CD4-positive, alpha-beta T cell treated with Interleukin-17A for 1 hour (primary cell): ENCODE measurements at places on chromosomes 16 and 17.
A peak's percentile ranks its signal among the peaks of the same experiment; 100 is the strongest.

- DNase-seq, result no peak
Observed at GRCh38 chr16:49276646-49277385, 4.8 kb downstream of the CBLN1 start.

DNA sequence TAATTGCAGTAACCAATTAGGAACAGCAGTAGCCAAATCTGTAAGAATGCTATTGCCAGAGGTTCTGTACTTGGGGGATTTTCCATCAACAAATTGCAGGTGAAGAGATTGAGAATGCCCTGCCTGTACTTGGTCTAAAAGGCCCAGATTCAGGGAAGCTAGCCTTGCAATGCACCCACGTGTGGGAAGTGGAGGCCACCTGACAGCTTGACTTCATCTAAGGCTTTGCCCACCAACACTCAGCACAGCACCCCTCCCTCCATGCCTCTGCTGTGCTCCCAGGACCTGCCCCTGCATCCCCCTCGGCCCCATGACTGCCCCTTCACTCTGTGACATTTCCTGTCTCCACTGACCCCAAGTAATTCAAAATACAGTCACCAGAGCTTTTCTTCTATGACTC, 79.1 kb upstream of the CDH5 start:
- DNase-seq, result no peak

DNA sequence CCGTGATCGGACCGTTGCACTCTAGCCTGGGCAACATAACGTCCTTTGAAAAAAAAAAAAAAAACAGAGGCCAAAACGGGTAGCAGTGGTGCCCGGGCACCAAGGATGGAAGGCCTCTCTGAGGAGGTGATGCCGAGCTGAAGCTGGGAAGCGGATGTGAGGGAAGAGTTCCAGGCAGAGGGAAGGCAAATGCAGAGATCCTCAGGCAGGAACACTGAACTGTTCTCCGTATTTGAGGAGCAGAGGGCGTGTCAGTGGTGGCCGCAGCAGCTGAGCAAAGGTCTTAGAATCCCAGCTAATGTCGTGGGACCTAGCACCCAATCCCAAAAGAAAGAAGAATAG, 656 bp upstream of the KCTD13 start:
- no peak for DNase-seq

GRCh38 chr17:11122908-11123307, 118.1 kb upstream of the SHISA6 start:
- no peak for DNase-seq

- DNase-seq, result no peak
Observed at GRCh38 chr17:62800585-62800984, 7.5 kb downstream of the MARCHF10 start.

- peak; percentile 68 for DNase-seq
Observed at GRCh38 chr16:29007730-29008593, 23.1 kb downstream of the LAT start.

DNA sequence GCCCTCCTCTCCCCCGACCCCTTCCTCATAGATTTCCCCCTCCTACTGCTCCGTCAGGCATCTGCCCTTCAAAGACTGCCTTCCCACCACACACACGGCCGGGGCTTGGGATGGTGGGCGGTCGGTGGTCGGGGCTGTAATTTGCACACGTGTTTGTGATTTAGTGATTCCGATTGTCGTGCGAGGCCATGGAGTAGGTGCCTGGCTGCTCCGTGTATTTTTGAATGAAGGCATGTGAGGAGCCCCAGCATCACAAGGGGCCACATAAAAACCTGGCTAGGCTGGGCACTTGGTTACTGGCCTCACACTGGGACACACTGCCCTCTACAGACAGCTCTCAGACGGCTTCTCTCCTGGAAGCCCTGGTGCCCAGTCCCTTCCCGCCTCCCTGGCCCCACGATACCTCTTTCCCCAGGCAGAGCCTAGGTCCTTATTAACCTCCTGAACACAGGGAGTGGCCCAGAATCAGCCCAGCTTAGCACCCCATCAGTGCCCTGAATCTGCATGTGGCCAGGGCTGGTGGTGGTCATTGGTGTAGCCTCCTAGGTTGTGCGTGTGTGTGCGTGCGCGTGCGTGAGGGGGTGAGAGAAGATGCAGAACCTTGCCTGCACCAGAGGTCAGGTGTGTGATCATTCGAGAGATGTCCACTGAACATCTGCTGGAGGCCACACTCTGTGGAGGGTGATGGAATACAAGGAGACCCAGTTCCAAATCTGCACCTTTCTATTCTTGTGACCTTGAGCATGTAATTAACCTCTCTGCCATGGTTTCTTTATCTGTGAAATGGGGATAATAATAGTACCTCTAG, 1.3 kb upstream of the SOCS1 start:
- DNase-seq, result peak; percentile 72

DNA sequence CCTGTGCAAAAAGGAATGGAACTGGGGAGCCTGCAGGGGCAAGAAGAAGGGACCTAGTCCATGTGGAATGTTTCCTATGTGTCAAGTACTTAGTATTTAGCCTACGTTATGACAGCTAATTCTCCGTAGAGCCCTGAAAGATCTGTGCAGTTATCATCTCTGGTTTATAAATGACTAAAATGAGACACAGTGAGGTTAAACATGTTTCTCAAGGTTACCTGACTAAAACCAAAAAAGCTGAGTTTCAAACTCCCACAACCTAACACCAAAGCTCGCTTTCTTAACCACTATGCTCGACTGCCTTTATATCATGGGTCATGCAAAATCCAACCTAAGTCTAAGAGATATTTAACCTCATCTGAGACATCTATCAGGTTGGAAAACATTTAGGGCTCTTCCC, 53.3 kb upstream of the CCL2 start:
- no peak for DNase-seq

DNA sequence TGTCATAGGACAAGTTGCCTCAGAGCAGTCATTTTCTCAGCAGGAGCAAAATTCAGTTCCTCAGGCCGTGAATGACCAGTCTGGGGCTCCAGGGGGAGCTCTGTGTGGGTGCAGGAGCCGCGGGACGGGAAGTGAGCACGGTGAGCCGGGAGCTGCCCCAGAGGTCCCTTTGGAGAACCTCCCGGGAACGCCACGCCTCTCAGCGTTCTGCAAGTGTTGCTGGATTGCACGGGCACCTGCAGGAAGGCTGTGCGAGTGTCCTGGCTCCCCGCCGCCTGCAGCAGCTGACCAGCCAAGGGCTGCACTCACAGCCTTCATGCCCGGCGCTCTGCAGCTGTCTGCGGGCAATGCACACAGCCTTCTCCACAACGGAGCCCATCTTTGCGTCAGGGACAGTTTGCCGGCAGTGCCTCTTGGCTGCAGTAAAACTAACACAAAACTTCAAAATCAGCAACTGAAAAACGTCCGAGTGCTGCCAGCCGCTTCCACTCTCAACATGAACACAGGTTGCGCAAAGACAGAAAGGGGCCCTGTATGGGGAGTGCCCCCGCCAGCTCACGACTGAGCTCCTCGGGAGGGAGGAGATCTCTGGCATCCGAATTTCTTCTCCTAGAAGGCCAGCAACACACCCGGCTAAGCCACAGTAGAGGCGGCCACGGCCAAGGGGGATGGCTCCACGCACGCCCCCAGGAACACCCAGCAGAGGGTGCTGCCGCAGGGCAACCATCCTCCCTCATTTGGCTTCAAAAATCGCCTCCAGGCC, 16.0 kb downstream of the NDUFAF8 start:
- DNase-seq, result no peak

DNA sequence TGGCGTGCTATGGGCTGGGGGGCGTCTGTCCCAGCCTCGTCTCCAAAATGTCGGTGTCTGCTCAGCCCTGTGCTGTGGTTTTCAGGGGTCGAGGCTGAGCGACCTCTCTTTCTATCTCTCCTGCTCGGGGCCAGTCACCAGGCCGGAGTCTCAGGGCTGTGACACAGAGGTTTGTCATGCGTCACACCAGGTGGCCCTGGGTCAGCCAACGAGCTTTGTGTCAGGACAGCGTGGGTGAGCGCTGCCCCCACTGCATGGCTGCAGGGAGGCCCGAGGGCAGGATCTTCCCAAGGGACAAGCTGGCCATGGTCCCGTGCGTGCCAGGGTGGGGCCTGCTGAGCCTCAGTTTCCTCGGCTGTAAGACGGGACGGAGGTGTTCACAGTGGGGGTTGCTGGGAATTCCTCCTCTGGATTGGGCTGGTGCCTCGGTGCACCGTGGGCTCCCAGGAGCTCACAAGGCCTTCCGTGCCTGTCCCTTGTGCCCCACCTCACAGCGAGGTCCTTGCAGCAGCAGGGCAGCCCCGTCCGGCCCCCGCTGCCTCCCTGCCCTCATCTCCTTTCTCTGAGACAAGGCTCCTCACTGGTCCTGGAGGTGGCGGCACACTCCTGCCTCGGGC, 50.5 kb downstream of the CBFA2T3 start:
- no peak for DNase-seq

DNA sequence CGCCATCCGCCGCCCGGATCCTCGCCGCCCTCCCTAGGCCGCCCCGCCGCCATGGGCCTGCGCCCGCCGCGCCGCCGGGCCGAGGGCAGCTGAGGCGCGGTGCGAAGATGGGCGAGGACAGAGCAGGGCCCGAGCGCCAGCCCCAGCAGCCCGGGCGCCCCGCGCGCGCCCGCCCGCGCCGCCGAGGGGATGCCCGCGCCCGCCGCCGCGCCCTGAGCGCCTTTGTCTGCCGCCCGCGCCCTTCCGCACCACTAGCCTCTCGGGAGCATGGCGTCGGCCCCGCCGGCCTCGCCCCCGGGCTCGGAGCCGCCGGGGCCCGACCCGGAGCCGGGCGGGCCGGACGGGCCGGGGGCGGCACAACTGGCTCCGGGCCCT, 278 bp downstream of the RAB11FIP3 start:
- no peak for DNase-seq

DNA sequence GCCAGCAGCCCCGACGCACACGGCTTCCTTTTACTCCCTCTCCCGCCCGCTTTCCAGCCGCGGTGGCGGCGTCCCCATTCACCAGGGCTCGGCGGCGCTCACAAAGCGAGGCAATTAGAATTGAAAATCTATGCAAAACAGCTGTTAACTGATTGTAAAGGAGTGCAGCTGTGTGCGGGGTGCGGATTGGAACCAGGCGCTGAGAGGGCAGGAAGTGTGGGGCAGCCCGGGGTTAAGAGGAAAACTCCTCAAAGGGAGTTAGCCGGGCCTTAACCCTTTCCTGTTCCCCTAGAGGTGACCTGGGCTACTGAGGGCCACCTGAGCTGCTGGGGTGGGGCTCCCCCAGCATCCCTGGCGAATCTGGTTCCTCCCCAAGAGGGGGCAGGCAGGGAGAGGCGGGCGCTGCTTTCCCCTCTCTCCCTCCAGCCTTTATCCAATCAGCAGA, 5.8 kb upstream of the GSE1 start:
- DNase-seq, result no peak

DNA sequence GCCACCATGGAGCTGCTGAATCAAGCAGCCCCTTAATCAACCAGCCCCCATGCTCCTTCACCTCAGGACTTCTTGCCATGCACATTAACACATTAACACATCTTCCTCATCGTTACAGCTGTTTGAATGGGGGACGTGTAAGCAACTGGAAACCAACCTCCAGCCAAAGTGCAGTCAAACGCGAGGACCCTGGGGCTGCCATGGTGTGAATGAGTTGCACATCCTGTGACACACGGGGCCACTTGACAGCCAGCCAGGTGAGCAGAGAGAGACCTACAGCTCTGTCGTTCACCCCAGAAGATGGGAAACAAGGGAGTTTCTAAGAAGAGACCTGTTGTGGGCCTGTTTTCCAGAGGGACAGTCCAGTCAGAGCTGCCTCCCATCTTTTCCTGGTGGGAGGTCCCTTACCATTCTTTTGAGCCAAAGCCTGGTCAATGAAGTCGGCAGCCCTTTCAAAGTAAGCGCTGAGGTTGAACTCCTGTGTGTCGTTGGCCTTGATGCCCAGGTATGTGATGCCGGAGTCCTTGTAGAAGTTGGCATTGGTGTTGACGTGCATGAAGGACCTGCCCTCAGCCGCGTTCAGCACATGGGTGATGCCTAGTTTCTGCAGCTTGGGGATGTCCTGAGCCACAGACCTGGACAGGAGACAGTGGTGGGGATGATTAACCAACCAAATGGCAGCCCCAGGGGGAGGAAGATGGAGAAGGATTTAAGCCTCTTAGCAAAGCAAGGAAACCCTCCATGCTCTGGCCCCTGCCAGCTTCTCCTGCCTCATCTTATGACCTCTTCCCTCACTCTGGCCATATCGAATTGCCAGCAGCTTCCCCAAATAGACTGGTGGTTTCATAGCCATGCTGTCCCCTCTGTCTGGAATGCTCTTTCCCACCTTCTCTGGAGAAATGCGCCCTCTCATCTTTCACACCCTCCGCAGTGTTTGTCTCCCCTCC, 4.2 kb downstream of the DUSP3 start:
- no peak for DNase-seq

DNA sequence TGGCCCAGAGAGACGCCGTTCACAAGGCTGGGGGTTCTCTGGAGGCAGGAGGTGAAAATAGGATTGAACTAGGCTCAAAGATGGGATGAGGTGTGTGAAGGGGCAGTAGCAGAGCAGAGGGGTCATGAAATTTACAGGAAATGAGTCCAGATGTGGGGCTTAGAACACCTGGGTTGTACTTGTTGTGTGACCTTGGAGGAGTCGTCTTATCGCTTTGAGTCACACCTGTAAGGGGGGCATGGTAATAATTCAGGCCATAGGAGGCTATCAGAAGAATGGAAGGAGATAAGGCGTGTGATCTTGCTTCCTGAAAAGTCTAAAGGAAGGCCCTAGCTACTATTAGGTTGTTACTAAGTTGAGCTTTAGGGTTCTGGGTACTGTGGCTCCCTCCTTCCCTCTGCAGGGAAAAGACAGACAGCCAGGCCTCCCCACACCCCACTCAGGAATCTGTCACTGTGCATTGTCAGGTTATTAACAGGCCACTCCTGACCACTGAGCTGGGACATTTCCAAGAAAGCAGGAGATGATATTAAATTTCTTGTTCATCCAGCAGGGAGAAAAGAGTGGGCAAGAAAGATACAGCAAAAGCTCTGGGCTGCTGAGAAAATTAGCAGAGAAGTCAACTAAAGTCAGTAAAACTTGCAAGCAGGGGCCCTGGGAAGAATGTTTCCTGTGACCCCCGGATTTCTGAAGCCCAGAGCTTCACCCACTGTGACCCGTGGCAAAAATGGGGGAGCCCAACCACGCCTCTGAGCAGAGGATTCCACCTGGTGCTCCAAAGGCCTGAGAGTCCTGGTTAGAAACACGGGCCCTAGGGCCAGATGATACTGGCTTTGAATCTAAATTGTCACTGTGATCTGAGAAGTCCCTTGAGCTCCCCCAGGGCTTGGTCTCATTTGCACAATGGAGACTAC, 6.0 kb upstream of the CDC42EP4 start:
- no peak for DNase-seq

DNA sequence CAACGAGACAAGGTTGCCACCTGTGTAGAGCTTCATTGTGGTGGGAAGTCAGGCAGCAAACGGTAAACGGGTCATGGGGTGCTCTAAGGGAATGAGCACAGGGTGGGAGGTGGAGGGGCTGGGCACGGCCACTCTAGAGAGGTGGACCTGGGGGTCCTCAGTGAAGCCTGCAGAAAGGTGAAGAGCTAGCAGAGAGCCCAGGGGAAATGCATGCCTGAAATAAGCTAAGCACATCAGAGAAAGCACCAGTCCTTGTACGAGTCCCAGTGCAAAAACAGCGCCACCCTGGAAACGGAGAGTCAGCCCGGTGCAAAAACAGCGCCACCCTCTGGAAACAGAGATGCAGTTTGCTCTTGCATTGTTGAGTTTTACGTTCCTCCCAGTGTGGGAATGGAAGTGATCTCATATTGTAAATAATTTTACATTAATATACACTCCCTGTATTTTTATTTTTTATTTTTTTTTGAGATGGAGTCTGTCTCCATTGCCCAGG, 65.0 kb downstream of the TBC1D16 start:
- DNase-seq, result peak; percentile 4

- DNase-seq, result no peak
Observed at GRCh38 chr17:38442548-38442947, 14.3 kb downstream of the ARHGAP23 start.
